ENCODE measurements at places on chromosomes 1 and 21.

- no peak for DNase-seq
These were observed 870.7 kb downstream of the BRINP3 start for GRCh38 chr1:189606795-189607476.

- DNase-seq, result no peak
These were observed 15.0 kb downstream of the PIK3C2B start for GRCh38 chr1:204479387-204480136.

- no peak for DNase-seq
These were observed 38.0 kb downstream of the ATF3 start for GRCh38 chr1:212646588-212646987.

DNA sequence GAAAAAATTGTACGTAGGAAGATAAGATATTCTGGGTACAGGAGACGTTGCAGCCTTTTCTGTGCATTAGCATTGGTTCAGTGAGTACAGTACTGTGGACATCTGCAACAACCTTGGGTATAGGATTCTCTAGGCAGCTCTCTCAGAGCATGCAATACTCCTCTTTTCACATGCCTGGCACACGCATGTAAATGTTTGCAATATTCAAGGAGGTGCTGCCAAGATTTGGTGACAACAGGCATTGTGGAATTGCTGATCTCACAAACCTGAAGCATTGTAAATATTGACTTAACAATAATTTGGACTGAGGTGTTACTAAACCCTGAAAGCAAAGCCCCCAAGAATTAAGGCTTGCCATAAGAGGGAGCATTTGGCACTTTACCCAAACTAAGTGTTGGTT lies 126.8 kb downstream of the GRIK1 start:
- DNase-seq, result no peak

DNA sequence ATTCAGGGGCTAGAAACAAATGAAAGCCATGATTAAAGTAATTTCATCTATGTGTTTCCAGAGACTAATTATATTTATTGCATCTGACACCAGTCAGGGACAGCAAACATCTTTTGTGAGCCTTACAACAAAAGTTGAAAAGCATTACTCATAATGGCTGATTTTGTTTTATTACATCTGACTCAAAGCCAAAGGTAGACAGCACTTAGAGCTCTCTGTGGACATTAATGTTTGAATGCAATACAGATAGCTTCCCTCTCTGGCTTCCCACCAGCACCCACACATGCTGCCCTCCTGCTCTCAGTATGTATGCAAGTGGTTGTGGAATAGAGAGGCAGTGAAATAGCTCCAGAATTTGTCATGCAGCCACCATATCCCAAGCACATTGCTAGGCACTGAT lies 198.7 kb downstream of the SETD4 start:
- DNase-seq, result no peak

DNA sequence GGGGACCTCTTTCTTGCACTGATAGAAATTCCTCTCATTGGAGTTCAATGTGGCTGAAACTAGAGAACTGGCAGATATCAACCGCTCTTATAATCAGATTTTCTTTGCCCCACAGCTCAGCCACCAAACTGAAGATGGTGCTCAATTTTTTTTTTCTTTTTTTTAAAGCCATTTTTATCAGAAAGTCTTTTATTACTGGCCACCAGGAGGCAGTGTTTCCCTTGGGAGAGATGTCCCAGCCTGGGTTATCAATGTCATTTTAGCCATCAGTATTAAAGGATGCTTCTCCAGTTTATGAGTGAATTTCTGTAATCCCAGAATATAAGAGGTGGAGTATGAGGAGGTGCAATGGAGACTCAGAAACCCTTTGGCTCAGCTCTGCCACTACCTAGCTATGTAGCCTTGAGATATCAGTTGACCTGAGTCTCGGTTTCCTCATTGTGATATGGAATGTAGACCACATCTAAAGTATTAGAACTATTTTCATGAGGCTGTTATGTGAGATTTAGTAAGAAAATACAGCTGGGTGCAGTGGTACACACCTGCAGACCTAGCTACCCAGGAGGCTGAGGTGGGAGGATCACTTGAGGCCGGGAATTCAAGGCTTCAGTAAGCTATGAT lies 27.6 kb downstream of the CD244 start:
- peak; percentile 56 for DNase-seq

- DNase-seq, result no peak
These were observed 7.4 kb downstream of the STX6 start for GRCh38 chr1:181015251-181015615.

GRCh38 chr1:19418503-19418971 lies 66.8 kb downstream of the CAPZB start:
- no peak for DNase-seq

DNA sequence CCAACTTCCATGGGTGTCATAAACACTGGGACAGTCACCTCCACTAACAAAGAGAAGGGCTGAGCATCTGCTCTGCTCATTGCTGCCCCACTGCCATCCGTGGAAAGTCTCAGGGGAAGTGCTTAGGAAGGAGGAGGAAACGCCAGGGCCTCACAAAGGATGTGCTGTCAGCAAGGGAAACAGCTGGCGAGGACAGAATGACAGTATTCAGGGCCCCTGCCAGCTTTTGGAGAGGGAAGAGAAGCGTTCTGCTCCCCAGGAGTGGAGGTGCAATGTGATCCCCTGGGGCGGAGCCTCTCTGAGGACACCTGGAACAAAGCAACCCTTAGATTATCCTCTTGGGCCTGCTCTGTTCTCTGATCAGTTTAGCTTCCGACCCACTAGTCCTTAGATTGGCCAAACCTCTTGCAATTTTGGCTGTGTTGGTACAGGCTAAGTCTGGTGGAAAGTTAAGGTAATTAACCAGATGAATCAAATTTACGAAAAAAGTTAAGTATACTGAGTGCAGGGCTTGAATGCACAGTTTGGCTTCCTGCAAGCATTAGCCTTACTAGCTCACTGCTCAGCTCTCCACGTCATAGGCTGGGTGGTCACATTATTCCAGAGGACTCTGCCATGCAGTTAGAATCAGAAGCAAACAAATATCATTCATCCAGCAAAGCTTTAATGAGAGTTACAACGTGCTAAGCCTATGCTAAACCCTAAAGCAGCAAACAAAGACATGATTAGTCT lies 170.2 kb upstream of the NFIA start:
- DNase-seq, result no peak

GRCh38 chr1:94803517-94804441 lies 16.4 kb upstream of the SLC44A3 start:
- no peak for DNase-seq

DNA sequence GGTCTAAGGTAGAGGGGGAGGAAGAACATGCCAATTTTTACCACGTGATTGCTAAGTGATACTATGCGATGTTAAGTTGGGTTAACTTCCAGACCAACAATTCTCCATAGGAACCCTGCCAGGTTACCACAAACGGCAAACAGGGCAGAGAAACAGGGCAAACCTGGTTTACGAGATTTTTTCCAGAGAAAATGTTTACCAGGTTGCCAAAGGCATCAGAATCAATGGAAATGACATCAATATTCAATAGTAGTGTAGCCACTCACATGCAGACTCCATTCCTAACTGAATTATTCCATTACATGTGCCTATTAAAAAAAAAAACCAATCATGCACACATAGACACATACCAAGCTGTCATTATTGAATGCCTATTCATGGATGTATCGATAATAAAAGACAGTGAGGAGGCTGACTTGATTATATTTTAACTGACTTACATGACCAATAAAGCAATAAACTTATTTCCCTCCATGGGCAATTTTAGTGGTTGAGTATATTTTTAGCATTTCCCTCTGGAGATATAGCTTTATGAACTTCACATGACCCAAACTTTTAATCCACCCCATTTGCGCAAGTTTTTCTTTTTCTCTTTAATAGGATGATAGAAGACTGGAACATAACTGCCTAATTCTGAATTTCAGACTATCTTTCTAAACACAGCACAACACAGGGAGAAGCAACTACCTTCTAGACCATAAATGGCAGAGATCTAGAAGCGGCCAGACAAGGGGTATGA lies 40.5 kb upstream of the KCNE1 start:
- no peak for DNase-seq

DNA sequence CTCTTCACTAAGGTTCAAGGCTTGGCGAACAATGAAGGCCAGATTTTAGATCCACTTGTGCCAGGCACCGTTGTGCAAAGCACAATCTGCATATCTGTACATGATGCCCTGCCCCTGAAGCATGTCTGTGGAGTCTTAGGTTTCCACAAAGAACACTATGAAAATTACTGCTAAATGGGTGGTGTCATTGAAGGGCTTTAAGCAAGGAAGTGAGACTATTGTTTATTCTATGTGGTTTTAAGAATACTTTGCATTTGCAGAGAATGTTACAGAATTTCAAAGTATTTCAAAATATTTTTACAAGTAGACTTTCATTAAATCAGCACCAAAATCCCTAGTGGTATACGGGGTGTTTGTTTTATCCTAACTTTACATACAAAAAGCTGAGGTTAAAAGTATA lies 8.8 kb downstream of the TSEN15 start:
- DNase-seq, result no peak

Measured in stimulated activated CD4-positive, alpha-beta T cell treated with anti-CD3 and anti-CD28 coated beads, Interleukin-2, amount 100 ng/mL, for 24 hours (primary cell).